ENCODE measurements at places on chromosomes 3 and 15. TPM values are rescaled to one million over a fixed set of nuclear protein-coding genes. Genes with fewer than 3 reads are reported as not detected.

Gene PLA2G4F
- not detected for total RNA-seq

Gene MST1R
- 1.3 TPM for total RNA-seq

Gene POPDC2
- 1.6 TPM for total RNA-seq

Gene SENP5
- 28.2 TPM for total RNA-seq

Gene FES
- 19.0 TPM for total RNA-seq

Gene NECTIN3
- total RNA-seq, result 53.9 TPM

Data from fibroblast of the aortic adventitia (primary cell).